HuH-7.5 (cell line): ENCODE measurements at places on chromosomes 1 and 21.
A peak's percentile ranks its signal among the peaks of the same experiment; 100 is the strongest.

DNA sequence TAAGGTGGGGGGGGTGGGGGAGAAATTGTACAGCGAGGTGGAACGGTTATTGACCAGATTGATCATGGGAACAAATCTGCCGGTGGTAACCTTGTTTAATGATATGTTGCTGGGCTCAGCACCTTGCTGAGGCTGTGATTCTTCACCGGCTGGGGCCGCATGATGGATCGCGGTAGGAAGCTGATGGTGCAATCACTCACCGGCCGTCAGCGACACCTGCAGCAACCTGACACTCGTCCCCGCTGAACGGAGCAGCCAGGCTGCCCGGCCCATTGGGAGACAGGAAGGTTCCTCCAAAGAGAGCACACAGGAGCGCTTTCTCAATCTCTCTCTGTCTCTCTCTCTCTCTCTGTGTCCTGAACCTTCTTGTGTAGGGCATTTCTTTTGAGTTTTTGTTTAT is 128.5 kb upstream of the RRP15 start:
- DNase-seq, result peak; percentile 38

DNA sequence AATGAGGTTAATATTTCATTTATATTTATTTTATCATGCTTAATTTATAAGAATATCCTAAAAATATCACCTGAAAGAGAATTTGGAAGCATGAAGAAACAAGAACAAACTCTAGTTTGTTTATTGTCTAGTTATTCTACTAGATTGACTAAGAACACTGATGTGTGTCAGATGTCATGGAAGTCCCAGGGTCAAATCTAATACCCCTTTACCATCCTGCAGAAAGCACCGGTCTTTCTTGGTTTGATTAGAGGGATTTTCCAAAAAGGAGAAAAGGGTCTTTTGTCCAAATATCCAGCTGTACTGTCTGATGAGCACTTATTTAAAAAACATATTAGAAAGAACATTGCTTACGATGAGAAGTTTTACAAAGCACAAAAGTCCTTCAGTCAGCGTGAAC is 20.7 kb upstream of the CR2 start:
- DNase-seq, result no peak

GRCh38 chr1:79150576-79150975 is 144.0 kb upstream of the ADGRL4 start:
- no peak for DNase-seq

GRCh38 chr21:26954662-26955121 is 12.2 kb downstream of the ADAMTS5 start:
- DNase-seq, result no peak

GRCh38 chr1:172638885-172639831 is 19.7 kb upstream of the FASLG start:
- no peak for DNase-seq

DNA sequence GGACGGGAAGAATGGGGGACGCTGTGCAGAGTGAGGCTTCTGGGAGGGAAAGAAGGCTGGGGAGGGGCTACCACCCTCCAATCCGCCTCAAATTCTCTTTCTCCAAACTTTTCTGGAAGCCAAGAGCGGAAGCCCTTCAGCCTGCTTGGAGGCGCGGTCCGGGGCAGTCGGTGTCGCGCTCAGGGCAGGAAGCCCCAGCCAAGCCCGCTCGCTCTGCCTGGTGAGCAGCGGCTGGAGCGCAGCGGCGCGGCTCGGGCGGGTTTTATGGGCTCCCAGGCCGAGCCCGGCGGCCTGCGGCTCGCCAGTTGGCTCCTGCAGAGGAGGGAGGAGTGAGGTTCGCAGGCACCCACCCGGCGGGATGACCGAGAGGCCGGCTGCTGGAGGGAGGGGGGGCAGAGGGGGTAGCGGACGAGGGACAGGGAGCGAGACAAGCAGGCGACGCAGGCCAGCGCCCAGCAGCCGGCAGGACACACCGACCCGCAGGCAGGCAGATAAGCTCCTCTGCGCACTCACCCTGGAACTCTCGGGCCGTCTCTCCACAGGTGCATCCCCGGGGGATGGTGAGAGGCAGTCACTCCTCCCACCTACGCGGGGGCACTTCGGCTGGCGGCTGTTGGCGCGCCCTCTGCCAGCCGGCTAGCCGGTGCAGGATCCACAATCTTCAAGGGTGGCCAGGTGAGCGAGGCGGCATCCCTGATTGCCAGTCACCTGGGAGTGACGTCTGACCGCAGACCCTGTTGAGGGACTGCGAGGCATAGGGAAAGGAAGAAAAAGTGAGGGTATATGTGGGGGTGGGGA is at the start of gene AVPR1B:
Gene AVPR1B (minus strand): TSS at position 238 of the 798 bp plus-strand sequence. CDS start 498 bp downstream, outside the sequence.
- DNase-seq, result peak; percentile 54

DNA sequence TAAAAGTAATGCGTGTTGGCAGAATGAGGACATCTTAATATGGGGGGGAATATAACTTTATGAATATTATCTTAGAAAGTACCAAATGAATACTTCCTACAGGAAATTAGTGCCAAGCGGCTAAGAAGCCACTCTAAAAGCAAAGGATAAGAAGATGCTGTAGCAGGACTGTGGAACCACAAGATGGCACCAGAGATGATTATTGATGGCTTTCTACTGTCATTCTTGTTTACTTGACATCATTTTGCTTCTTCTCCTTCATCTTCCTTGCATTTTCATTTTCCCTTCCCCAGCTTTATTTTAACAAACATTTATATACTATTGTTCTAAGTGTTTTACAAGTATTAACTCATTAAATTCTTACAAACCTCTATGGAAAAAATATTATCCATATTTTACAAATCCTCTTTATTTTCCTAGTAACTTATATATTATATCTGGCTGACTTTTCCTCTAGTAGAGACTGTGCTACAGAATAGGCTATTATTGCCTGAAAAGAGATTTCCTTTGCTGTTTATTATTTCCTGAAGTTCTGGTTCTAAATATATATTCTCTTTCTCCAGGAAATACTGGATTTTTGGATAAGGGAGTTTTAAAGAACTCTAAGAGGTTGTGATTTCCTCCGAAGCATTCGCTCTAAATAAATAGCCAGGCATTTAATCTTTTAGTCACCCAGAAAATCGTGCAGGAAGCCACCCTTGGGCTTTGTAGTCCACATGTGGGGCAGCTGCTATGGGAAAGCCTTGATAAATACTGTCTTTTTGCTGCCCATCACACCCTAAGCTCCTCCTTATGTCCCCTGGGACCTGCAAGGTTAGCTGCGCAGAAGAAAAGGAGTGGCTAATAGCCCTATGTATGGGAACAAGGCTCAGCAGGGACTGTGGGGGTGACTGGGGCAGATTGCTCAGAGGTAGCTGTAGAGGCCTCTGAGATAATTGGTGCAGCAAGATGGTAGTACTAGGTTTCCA is 69.8 kb downstream of the TPR start:
- DNase-seq, result peak; percentile 25

DNA sequence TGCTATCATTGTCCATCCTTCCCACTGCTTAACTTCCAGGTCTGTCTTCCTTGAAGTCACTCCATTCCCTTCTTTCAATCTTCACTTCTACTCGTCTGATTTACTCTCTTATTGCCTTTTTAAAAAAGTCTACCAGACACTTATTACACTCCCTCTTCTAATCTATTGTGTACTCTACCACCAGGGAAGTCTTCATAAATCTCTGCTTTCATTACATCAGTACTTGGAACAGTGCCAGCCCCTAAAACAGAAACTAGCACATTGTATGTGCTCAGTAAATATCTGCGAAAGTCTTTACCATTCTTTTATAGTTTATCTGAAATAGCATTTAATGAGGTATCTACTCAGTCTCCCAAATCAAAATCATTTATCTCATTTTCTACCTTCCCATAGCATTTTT is 236.4 kb downstream of the USH2A start:
- DNase-seq, result no peak

- DNase-seq, result no peak
Observed at GRCh38 chr1:207040181-207040533, 7.6 kb upstream of the C1orf116 start.

- no peak for DNase-seq
Observed at GRCh38 chr1:212162635-212163034, 122.6 kb upstream of the PPP2R5A start.

DNA sequence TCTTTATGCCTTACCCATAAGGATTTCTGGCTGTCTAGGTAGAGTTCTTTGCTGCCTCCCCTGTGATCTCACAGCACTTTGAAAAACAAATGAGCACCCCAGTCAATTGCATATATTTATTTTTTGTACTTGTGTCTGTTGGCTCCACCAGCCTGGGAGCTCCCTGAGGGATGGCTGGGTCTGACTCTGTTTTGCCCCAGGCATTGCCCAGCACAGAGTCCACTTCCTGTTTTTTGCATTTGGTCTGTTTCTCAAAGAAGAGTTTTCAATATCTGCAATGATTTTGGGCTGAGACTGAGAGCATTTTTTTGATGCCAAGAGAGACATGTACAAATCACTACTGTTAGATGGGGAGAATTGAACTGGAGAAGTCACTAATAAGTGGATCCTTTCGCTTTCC is 125.0 kb downstream of the FOXD2 start:
- no peak for DNase-seq

GRCh38 chr1:220928320-220928719 is 49.1 kb downstream of the HLX start:
- DNase-seq, result no peak

GRCh38 chr1:67615886-67616285 is 69.1 kb upstream of the GADD45A start:
- no peak for DNase-seq

- DNase-seq, result no peak
Observed at GRCh38 chr1:180262628-180263488, 32.8 kb downstream of the LHX4 start.

DNA sequence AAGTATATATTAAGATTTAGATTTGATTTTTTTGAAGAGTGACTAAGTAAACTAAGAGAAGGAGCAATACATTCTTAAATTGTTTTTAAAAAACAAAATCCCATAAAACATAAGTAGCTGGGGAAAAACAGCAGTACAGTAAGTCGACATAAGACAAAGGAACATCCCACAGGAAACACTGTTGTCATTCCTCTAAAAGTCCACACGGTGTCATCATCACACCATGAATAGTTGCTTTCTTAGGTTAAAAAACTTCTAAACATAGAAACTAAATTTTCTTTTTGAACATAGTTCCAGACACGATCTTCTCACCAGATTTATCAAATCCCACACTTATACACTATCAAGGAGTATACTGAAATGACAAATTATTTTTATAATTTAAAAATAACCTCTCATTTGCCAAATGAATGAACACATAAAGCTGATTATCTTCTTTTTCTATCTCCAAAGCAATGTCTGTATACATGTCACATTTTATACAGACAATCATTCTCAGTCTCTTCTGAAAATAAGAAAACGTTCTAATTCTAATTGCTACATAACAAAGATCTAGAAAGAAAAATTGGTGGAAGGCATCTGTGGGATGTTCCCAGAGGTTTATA is 15.8 kb downstream of the ODF2L start:
- DNase-seq, result no peak

- no peak for DNase-seq
Observed at GRCh38 chr1:64228167-64228957, 24.9 kb downstream of the UBE2U start.

- no peak for DNase-seq
Observed at GRCh38 chr1:80417671-80418070, 1383.1 kb upstream of the ADGRL2 start.

- no peak for DNase-seq
Observed at GRCh38 chr1:33990281-33990680, 126.4 kb downstream of the HMGB4 start.

GRCh38 chr1:62198781-62199125 is 4.1 kb downstream of the L1TD1 start:
- no peak for DNase-seq

DNA sequence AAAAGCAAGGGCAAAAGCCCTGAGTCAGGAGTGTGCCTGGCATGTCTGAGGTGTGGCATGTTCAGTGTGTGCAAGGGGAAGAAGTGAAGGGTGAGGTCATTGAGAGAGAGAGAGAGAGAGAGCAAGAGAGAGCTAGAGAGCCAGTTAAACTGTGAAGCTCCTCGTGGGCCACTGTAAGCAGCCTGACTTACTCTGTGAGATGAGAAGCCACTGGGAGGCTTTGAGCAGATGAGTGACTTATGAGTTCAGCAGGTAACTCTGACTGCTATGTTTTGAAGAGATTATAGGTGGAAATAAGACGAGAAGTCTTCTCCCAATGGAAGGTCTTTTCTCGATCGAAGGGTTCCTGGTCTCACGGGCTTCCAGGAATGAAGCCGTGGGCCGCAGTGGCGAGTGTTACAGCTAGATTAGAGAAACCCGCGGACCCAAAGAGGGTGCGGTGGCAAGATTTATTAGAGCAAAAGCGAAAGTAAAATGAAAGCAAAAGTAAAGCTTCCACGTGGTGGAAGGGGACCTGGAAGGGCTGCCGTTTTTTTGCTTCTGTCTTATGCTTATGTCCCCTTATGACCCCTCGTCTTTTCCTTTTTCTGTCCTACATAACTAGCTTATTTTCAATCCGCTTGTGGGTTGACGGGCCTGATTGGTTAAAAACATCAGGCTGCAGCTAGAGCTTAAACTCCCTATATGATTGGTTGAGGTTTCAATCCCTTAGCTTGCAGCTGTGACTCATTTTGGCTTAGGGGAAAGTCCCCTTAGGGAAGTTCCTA is 323.1 kb upstream of the FAM78B start:
- no peak for DNase-seq

GRCh38 chr1:158101927-158102326 is 78.8 kb upstream of the CD1D start:
- DNase-seq, result no peak

GRCh38 chr1:43913051-43913501 is 20.5 kb upstream of the ARTN start:
- no peak for DNase-seq

GRCh38 chr1:219795363-219795917 is 132.9 kb downstream of the SLC30A10 start:
- DNase-seq, result no peak

GRCh38 chr1:27133991-27134390 is 20.9 kb downstream of the SLC9A1 start:
- no peak for DNase-seq
